Retina (tissue), 1 donor: ENCODE measurements at places on chromosomes 3 and 15.

DNA sequence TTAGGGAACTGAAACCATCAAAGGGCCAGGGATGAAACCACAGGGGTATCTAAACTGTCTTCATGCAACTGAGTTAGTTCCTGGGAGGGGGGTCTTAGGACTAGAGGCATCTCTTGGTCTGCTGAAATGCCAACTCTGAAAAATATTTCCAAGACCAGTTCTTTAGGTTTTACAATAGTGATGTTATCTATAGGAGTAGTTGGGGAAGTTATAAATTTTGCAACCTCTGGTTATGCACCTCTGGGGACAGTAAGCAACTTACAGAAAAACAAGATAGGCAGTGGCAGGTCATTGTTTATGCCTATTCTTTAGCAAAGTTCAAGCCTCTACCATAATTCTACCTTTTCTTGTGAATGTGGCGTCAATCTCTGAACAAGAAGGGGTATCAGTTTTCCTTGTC lies 60.5 kb upstream of the MINAR1 start:
- DNase-seq: no peak

DNA sequence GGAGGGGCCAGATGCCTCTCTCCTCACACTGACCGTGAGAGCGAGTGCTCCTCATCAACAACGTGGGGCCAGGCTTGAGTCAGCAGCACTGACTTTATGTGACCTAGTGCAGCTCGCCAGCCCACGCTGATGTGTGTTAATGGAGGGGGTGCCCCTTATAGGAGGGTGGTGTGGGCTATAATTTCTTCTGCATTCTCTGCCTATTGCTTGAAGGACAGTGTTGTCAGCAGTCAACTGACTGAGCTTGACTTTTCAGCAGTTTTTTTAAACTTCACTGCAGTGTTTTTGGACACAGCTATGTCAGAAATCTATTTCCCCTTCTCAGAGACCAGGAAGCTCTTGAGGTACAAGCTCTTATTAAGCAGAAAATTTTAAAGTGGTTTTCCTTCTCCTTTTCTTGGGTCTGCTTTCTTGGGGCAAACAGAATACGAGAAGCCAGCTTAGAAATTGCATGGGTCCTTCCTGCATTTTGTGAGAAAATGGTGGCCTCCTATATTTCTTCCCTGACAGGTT lies 304.8 kb upstream of the CTDSPL start:
- DNase-seq: no peak

DNA sequence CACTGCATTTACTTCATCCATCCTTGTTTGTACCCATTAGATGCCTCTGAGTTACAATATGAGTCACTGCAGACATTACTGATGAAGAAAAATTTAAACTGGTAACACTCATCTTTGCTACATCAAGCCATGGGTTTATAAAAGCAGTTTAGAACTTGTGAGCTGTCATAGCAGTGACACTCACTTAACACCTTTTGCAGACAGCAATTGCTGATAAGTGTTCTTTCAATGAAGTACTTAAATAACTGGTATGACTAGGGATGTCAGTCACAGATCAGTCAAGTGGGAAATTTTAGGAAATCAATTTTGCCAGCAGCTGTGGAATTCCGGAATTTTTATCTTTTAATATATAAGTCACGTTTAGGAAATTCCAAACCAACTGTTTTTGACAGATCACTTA lies 643.0 kb downstream of the TBL1XR1 start:
- no peak for DNase-seq

GRCh38 chr15:77784361-77785292 lies 151.9 kb upstream of the LINGO1 start:
- DNase-seq: no peak

DNA sequence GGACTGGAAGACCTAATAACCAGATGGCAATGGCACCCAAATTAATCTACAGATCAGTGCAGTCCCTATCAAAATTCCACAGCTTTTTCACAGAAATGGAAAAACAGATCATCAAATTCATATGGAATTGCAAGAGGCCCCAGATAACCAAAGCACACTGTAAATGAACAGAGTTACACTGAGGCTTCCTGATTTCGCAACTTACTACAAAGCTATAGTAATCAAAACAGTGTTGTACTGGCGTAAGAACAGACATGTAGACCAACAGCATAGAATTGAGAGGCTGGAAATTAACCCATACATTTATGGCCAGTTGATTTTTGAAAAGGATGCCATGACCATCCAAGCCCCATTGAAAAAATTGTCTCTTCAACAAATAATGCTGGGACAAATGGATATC lies 16.2 kb downstream of the XPC start:
- DNase-seq: no peak

- no peak for DNase-seq
Observed at GRCh38 chr3:107657971-107658370, 135.2 kb downstream of the BBX start.
